MCF 10A (cell line): ENCODE measurements at places on chromosomes 3 and 15.

DNA sequence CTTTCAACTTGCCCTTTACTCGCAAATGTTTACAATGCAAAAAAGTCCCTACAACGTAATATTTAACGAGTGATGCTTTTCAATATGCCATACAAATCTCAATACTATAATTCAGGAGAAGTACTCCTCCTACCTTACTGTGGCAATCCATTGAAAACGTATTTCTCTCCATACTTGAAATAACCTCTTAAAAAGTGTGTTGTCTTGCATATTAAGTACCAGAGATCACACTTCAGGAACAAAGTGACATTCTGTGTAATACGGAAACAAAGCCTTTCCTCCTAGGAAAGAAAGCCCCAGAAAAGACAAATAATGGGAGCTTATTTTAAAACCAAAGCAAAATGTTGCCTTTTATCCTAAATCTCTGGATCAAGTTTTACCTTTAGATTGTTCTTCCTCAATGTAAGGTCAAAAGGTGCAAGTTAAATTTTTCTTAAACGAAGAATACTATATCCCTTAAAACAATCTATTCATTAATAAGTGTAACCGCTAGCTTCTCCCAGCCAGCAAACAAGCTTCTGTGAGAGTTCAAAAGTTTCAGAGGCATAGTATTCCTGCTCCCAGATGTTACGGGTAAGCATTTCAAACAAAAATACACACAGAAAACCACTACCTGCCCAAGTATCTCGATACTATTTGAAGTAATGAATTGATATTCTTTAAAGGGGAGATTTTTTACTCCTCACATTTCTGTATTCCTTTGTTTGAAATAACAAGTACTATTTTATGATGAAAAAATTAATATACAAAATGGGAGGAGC lies 1.7 kb downstream of the TJP1 start:
- H3K4me1 ChIP-seq: peaks cover 15% of the 10 kb centered on the region
- peak overlapping the region; percentile 87 for H3K4me3 ChIP-seq
- H3K36me3 ChIP-seq: peaks cover 15% of the 10 kb centered on the region
- H3K27me3 ChIP-seq: no peaks in the 10 kb centered on the region
- H3K27ac ChIP-seq: peak overlapping the region; percentile 92

DNA sequence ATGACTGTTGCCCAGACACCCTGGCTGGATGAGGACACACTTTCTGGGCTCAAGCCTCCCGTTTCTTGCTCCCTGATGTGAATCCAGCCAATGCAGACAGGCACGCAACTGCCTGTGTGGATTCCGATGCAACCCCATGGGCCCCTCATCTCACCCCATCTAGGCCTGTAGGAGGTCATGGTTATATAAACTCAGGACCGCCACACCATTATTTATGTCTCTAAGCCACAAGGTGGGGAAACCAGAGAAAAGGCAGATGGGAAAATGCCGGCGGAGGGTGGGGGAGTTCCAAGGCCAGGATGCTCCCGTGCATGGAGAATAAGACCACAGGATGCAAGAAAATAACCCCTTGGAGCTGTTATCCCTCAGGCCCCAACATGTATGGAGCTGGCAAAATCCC lies 2.0 kb downstream of the MESP1 start:
- no peak overlapping the region for H3K4me3 ChIP-seq
- H3K36me3 ChIP-seq: no peaks in the 10 kb centered on the region
- no peaks in the 10 kb centered on the region for H3K4me1 ChIP-seq
- no peak overlapping the region for H3K27ac ChIP-seq
- no peak for DNase-seq

DNA sequence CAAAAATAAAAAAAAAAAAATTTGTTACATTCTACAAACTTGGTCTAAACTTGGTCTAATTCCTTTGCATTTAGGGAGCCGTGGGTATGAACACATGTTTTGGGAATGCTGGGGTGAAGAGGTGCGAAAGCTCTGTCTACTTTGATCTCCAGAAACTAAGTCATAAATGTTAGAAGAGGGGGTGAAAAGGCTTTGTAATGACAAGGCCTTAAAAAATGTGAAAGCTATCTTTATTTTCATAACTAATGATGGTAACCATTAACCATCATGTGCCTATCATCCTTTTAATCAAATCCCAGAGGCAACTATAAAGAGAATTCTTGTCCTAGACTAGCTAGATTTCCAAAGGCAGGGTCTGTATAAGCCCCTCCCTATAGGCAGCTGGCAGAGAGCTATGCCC lies 60.9 kb downstream of the PRICKLE2 start:
- H3K4me1 ChIP-seq: peaks cover 42% of the 10 kb centered on the region
- H3K27me3 ChIP-seq: no peaks in the 10 kb centered on the region
- H3K4me3 ChIP-seq: no peak overlapping the region
- peak overlapping the region; percentile 87 for H3K27ac ChIP-seq
- DNase-seq: no peak

- no peak overlapping the region for H3K4me3 ChIP-seq
- DNase-seq: no peak
- no peaks in the 10 kb centered on the region for H3K27me3 ChIP-seq
- H3K27ac ChIP-seq: no peak overlapping the region
- H3K4me1 ChIP-seq: peaks cover 6% of the 10 kb centered on the region
- H3K36me3 ChIP-seq: peaks cover 18% of the 10 kb centered on the region
Measured at GRCh38 chr15:101182215-101182614, 69.6 kb downstream of the CHSY1 start.

DNA sequence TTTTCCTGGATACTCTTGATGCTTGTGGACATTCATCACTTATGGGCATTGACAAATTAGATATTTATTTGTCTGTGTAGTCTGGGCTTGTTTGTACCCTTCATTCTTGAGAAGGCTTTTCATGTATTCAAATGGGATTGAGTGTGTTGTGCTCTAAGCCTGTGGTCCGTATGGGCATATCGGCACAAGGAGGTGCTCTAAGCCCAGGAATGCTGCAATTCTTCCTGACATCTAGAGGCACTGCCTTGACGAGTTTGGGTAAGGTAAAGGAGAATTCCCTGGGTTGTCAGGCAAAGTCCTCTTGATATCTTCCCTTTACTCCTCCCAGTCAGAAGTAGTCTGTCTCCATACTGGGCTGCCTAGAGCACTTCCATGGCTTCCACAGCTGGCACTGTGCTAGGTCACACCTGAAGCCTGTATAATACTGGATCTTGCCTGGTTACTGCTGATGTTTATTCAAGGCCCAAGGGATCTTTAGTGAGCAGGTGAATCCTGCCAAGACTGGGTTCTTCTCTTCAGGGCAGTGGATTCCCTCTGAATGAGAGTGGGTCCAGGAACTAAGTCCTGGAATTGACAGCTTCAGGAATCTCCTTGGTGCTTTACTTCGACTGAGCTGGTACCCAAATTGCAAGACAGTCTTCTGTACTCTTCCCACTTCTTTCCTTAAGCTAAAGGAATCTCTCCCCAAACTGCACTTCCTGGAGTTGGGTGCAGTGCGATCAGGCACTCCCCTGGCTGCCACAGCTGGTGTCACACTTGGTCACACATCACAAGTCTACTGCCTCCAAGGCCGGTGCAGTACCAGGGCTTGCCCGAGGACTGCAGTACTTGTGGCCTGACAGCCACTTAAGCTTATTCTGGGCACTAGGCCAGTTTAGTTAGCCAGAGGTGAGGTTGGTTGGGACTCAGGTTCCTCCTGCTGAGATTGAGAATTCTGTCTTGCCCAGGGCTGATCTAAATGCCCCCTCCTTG lies 46.0 kb downstream of the GALK2 start:
- peak overlapping the region; percentile 49 for H3K27ac ChIP-seq
- peaks cover 55% of the 10 kb centered on the region for H3K36me3 ChIP-seq
- H3K27me3 ChIP-seq: no peaks in the 10 kb centered on the region
- DNase-seq: peak; percentile 52

DNA sequence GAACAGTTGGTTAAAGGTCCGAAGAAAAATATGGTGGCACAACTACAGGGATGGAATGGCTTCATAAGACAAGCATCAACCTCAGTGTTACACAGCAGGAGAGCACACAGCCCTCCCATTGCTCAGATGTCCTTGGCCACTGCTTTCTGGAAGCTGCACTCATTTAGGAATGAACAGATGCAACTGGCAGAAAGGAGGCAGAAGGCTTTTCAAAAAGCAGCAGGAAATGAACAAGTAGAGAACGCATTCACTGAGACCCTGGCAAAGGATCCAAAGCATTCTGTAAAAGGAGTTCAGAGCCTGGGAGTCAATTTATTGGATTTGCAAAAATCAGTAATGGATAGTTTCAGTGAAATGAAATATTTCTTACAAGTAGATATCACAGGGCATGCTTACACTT lies 101.1 kb downstream of the PDZRN3 start:
- DNase-seq: no peak
- H3K4me3 ChIP-seq: no peak overlapping the region
- peaks cover 6% of the 10 kb centered on the region for H3K4me1 ChIP-seq
- no peaks in the 10 kb centered on the region for H3K36me3 ChIP-seq
- peaks cover 28% of the 10 kb centered on the region for H3K27me3 ChIP-seq
- H3K27ac ChIP-seq: no peak overlapping the region

DNA sequence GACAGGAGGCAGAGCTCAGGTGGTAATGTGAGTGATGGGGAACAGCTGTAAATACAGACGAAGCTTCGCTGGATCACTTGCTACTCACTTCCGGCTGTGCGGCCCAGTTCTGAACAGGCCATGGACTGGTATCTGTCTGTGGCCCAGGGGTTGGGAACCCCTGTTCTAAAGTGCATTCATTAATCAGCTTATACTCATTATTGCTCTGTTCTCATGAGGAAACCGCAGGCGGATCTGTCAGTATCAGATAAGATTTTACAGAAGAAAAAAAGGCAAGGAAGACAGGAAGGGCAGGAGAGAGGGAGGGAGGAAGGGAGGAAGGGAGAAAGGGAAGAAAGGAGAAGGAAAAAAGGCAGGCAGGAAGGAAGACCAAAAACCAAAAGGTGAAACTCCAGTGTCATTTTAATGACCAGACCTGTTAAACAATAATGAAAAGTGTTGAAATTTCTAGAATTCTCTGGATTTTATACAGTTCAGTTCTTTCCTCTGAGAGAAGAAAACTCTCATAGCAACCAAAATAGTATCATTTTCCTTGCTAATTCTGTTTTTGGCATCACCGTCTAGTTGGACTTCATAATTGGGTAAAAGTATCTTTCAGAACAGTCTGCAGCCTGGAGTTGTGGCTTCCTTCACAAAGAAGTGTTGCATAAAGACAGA lies 128.0 kb upstream of the PROK2 start:
- H3K27me3 ChIP-seq: no peaks in the 10 kb centered on the region
- peaks cover 6% of the 10 kb centered on the region for H3K4me1 ChIP-seq
- no peak for DNase-seq
